ENCODE measurements at places on chromosomes 7 and 10.
A peak's percentile ranks its signal among the peaks of the same experiment; 100 is the strongest.

DNA sequence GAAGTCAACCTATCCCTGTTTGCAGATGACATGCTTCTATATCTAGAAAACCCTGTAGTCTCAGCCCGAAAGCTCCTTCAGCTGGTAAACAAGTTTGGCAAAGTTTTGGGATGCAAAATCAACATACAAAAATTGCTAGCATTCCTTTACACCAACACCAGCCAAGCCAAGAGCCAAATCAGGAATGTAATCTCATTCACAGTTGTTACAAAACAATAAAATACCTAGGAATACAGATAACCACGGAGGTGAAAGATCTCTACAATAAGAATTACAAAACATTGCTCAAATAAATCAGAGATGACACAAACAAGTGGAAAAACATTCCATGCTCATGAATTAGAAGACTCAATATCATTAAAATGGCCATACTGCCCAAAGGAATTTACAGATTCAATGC is 50.4 kb upstream of the ZNF365 start:
- no peak for DNase-seq

DNA sequence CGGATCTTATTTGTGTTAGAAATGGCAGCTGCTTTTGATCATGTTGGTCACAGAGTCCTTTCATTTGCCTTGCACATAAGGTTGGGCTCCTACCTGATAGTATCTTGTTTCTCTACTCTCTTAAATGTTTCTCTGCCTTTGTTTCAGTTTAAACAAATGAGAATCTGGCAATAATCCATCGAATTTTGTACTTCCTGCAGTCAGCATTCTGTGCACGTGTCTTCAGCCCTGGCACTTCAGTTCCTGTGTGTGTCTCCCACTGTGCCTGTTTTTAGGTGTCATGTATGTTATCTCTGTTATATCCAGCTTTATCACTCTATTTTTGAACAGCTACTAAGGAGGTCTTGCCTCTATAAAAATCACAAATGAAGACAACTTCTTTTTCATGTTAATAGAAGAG is 28.4 kb upstream of the PTER start:
- DNase-seq: no peak

DNA sequence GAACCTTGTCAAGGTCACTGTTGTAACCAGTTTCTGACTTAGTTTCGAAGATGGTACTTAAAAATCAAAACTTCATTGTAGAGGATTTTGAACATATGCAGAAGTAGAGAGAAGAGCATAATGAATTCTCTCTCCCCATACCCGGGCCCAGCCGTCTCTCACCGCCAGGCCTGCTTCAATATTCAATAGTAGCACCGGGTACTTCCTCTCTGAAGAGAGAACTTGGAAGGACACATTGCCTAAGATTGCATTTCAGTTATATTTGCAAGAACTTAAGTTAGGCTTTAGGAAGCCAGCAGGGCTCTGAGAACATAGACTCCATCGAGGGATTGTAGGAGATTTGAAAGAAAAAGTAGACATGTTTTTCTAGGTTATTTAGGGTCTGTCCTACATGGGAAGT is 19.1 kb downstream of the LMTK2 start:
- DNase-seq: no peak

GRCh38 chr7:12584930-12585329 is 14.4 kb downstream of the SCIN start:
- no peak for DNase-seq

DNA sequence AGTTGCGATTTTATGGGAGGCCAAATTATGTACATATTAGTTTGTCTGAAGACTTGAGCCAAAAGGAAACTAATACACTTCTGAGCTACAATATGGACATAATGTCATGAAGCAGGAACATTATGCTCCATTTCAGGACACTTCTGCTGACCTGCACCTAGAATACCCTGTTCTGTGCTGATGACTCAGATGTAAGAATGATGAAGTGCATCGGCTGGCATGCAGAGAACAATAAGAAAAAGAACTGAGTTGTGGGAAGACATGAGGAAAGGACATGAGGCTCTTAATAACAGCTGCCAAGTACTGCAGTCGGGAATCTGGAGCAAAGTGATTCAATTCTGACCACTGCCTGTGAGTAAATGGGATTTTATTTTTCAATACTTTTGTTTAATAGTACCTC is 192.9 kb upstream of the VSTM2A start:
- DNase-seq: no peak

GRCh38 chr7:30713392-30713791 is 31.1 kb upstream of the CRHR2 start:
- no peak for DNase-seq

DNA sequence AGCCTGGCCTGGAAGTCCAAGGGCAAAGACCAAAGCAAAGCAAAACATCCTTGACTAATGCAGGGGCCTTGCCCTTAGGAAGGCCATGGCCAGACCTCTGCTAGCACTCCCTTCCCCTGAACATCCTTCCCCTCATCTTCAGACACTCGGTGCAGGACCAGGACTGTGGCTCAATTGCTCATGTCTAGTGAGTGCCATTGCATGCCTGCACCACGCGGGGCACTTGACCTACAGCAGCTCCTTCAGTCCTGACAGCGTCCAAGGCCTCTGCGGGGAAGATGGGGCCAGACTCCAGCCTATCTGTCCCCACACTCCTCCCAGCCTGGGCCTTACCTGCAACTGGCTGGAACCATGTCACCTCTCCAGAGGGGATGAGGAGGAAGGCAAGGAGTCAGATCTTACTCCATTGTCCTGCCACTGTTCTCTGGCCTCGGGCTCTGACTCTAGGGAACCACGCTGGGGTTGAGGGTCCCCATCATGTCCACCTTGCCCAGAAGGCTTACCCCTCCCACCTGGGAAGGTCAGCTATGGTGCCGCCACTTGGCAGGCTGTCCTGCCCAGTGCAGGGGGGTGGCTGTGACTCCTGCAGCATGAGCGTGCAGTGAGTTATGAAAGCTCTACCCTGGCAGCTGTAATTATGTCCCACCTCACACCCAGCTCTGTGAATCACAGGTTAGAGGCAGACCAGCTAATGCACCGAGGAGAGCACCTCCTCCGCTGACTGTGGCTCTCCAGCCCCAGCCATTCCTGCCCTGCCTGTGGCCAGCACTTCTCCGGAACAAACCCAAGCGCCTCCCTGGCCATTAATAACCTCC is 16.1 kb downstream of the DRGX start:
- peak; percentile 25 for DNase-seq

GRCh38 chr10:110843796-110844616 is 27.7 kb upstream of the PDCD4 start:
- DNase-seq: no peak

- DNase-seq: no peak
Observed at GRCh38 chr10:94430701-94431100, 28.4 kb downstream of the TBC1D12 start.

DNA sequence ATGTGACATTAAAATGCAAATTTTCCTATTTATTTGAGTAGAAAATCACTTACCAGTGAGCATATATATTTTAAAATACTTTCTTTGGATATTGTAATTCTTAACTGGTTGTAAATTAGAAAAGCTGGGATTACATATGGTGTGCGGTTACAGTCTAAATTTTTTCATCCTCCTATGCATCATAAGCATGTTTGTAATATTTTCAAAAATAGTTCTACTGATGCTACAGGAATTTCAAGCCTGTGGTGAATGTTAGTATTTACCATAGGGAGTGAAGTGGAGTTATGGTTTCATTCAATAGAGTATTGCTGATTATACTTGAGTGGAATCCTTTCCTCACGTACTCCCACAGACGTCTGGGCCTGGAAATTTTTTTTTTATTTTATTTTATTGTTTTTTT is 34.6 kb upstream of the ST7 start:
- DNase-seq: no peak

- DNase-seq: no peak
Observed at GRCh38 chr10:84012831-84013458, 126.4 kb upstream of the GHITM start.

DNA sequence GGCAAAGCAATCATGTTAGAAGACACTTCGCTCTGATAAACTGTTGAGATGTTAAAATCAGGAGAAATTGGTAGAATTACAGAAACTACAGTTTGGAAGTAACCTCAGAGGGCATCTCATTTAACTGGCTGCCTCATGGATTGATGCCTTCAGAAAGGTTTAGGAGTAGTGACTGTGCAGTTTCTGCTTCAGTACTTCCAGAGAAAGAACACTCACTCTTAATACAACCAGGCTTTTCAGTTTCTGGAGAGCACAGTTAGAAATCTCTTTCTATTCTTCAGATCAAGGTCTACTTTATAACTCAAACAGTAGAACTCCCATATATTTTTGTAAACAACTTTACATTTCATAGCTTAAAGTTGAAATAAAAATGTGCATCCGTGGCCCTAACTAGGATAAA is 1358.9 kb upstream of the LRRTM3 start:
- DNase-seq: no peak

- DNase-seq: no peak
Observed at GRCh38 chr7:111092406-111093236, 1.7 kb downstream of the LRRN3 start.

GRCh38 chr7:146214842-146215241 is 98.2 kb downstream of the CNTNAP2 start:
- no peak for DNase-seq

DNA sequence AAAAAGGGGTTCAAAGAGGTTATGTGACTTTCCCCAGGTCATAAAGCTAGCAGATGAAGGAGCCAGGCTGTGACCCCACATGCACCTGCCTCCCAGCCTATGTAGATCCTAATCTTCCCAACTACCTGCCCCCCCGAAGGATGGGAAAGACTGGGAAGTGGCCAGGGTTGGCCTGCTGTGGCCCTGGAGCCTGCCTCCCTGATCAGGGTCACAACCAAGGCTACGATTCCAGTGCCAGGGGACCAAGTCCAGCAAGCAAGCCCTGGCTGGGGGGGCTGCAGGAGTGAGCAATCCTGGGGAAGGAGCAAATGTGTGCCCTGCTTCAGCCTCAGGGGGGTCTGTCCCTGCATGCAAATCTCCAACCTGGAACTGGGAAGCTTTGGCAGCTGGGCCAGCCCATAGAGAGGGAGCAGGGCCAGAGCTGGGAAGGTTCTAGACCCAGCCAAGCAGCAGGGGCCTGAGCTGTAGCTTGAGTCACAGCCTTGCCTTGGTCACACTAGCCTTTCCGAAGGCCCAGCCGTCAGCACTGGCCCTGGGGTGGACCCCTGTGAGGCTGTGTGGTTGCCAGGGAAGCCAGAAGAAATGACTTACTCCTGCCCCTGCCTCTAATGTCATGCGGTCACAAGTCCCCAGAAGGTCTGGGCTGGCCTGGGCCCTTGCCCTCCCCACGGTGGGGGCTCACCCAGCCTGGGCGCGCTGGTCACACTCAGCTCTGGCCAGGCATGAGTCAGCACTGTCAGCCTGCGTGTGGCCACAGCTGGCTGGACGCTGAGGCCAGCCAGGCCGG is 96.4 kb upstream of the ZMIZ1 start:
- peak; percentile 77 for DNase-seq

DNA sequence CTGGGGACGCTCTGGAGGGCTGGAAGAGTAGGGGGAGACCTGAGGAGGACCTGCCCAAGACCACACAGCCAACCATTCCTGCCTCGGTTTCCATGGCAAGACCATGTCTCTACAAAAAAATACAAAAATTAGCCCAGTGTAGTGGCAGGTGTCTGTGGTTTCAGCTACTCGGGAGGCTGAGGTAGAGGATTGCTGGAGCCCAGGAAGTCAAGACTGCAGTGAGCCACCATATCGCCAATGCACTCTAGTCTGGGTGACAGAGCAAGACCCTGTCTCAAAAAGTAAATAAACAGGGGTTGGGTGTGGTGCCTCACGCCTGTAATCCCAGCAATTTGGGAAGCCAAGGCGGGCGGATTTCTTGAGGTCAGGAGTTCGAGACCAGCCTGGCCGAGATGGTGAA is 48.7 kb downstream of the CLIP2 start:
- no peak for DNase-seq
